DMS53 (cell line): ENCODE measurements at places on chromosomes 5 and 9.

GRCh38 chr9:34158362-34158869, 20.4 kb upstream of the UBAP1 start:
- peak; percentile 90 for DNase-seq

- DNase-seq: no peak
Measured at GRCh38 chr5:63263411-63263810, 684.8 kb downstream of the LRRC70 start.

- no peak for DNase-seq
Measured at GRCh38 chr5:74056107-74056788, 430.3 kb downstream of the ARHGEF28 start.

- no peak for DNase-seq
Measured at GRCh38 chr9:7912037-7912535, 112.5 kb upstream of the DMAC1 start.

- DNase-seq: no peak
Measured at GRCh38 chr5:128766406-128766805, 198.9 kb upstream of the SLC27A6 start.

DNA sequence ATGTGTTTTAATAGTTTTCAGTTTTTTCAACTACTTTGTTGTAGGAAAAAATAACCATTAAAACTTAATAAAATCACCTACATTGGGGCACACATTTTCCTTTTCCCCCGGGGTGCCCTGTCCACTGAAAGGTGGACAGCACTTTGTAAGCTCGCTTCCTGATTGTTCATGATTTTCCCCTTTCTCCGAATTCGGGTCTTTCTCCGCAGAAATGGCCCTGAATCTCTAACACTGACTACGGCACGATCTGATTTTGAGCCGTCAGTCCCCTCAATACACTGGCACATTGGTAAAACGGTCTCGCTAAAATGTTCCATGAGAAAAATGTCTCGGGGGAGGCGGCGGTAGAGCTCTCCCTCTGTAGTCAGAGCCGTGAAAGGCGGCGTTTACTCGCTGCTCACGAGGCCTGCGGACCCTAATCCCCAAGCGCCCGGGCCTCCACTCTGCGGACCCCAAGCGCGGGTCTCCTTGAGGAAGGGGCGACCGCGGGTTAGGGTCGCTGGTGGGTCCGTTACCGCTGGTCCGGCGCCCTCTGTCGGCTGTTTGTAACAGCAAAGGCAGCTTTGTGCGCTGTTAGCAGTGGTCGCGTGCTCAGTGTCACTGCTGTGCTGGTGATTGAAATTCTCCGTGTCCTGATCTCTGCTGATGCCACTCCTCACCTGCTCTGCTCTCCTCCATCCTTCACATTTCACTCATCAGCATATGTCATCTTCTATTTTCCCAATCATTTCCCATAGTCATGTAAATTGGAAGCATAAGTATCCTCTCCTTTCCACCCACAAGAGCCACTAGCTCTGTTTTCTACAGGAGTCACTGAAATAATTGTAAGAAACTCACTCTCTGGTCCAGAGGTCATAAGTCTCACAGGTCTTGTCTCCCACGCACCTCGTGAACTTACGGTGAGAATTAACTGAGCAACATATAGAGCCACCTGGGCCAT, 10.8 kb upstream of the IFNA2 start:
- DNase-seq: peak; percentile 68

GRCh38 chr9:114372921-114373448, 14.8 kb downstream of the AKNA start:
- no peak for DNase-seq

DNA sequence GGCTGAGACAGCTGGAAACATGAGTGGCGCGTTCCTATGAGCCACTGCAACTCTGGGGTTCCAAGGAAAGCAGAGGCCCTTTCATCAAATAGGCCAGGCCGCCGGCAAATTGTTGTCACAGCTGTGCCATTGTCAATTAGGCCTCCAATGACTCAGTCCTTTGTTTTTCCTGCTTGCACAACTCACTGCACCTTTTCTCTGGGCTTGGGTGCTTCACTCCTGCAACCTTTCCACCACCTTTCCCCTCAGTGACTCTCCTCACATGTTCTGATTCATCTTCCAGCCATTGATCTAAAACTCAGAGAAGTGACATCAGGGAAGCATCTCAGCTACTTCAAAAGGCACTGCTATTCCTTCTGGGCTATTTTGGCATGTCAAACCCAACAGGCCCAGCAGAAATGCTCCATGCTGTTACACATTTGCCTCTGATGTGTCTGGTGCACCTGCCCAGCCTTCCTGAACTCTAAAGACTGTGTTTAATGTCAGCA, 653.7 kb downstream of the NR2F1-AS1 start:
- DNase-seq: peak; percentile 97

DNA sequence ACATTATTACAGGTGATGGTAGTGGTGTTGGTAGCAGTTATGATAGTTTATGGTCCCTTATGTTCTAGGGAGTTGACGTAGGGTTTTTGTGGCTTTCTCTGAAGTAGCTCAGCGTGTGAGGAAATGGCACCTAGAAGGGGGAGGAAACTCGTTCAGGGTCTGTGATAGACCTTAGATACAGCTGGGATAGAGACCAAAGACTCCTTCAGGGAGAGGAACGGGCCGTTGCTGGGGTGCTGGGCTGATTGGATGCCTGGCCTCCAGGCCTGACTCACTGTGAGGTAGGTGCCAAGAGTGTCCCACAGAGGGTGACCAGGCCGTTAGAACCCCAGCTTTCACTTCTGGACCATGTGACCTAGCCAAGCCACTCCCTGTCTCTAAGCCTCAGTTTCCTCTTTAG, 96.6 kb downstream of the DAB2IP start:
- DNase-seq: no peak

GRCh38 chr5:179406031-179406961, 61.0 kb upstream of the ADAMTS2 start:
- no peak for DNase-seq

GRCh38 chr9:105258225-105258737, 13.8 kb downstream of the SLC44A1 start:
- no peak for DNase-seq

GRCh38 chr9:132562306-132562573, 20.2 kb upstream of the BARHL1 start:
- no peak for DNase-seq

- DNase-seq: peak; percentile 6
Measured at GRCh38 chr5:55850839-55851674, at the start of gene IL31RA. Gene IL31RA (plus strand): TSS chr5:55851357. CDS start chr5:55851571, 214 bp downstream.

GRCh38 chr5:30879887-30880286, 313.6 kb upstream of the CDH6 start:
- no peak for DNase-seq

GRCh38 chr9:119003201-119003611, 366.0 kb downstream of the BRINP1 start:
- no peak for DNase-seq

- peak; percentile 95 for DNase-seq
Measured at GRCh38 chr5:139642891-139643871, 5.0 kb upstream of the CXXC5 start.

- DNase-seq: no peak
Measured at GRCh38 chr5:12320331-12320730, 416.1 kb upstream of the CTNND2 start.

GRCh38 chr5:132485641-132486317, 4.8 kb downstream of the IRF1 start:
- no peak for DNase-seq

DNA sequence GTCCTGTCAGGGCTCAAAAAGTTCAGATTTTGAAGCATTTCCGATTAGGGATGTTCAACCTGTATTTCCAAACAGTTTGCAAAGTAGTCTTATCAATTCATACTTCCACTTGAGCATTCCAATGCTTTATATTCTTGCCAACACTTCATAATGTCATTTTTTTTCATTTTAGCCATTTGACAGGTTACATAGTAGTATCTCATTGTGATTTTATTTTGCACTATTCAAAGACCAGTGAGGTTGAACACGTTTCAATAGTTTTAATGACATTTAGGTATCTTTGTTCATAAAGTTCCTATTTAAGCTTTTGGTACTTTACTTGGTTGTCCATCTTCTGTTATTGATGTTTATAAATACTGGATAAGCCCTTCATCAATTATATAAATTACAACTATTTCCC, 71.4 kb downstream of the CEP120 start:
- DNase-seq: no peak

- DNase-seq: peak; percentile 79
Measured at GRCh38 chr5:107248066-107248695, 422.6 kb downstream of the EFNA5 start.

DNA sequence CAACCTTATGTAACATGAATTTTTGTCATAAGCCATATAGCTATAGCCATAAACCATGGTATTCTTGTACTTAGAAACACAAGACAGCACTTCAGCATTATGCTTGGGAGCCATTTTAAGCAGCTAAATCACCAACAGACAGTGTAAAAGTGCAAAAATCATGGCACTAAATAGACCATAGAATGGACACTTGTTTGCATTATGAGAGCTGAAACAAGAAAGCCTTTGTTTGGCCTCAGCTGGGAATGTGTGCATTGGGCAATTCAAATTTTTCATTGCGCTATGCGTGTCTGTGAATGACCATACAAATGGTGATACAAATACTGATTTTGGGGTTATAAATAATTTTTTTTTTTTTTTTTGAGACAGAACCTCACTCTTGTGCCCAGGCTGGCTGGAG, 23.7 kb downstream of the KDM4C start:
- DNase-seq: no peak

DNA sequence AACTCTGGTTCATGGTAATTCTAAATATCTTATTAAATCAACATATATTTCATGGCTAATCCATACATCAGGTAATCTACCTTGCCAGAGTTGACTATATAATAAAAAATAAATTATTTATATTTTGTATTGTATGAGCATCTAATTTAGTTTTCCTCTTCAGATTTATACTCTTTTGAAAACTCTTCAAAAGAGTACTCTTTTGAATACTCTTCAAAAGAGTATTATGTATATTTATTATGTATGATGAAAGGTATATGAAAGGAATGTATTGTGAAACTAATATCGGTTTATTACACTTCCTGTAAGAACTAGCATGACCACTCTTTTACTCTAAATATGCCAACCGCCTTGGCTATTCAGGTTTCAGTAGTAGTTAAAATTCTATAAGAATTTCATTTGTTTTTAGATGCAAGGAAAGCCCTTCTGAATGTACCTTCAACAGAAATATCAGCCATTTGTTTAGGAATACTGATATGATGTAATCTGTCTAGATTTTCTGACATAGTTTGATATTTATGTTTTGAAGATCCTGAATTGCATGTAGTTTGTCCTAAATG, 178.7 kb downstream of the WDR70 start:
- no peak for DNase-seq

DNA sequence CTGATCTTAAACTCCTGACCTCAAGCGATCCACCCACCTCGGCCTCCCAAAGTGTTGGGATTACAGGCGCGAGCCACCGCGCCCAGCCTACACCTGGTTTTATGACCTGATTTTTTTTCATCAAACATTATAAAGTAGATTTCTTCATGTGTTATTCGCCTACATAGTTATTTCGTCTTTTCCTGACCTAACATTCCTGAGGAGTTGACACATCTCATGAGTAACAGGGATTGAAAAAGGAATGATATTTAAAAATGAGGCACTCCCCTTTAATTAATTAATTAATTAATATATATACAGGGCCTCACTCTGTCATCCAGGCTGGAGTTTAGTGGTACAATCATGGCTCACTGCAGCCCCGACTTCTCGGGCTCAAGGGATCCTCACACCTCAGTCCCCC, 20.2 kb upstream of the MTMR12 start:
- no peak for DNase-seq

- DNase-seq: peak; percentile 82
Measured at GRCh38 chr5:154478224-154478565, at the start of gene HAND1. Gene HAND1 (minus strand): TSS chr5:154478227. CDS start chr5:154478008, 219 bp downstream.

DNA sequence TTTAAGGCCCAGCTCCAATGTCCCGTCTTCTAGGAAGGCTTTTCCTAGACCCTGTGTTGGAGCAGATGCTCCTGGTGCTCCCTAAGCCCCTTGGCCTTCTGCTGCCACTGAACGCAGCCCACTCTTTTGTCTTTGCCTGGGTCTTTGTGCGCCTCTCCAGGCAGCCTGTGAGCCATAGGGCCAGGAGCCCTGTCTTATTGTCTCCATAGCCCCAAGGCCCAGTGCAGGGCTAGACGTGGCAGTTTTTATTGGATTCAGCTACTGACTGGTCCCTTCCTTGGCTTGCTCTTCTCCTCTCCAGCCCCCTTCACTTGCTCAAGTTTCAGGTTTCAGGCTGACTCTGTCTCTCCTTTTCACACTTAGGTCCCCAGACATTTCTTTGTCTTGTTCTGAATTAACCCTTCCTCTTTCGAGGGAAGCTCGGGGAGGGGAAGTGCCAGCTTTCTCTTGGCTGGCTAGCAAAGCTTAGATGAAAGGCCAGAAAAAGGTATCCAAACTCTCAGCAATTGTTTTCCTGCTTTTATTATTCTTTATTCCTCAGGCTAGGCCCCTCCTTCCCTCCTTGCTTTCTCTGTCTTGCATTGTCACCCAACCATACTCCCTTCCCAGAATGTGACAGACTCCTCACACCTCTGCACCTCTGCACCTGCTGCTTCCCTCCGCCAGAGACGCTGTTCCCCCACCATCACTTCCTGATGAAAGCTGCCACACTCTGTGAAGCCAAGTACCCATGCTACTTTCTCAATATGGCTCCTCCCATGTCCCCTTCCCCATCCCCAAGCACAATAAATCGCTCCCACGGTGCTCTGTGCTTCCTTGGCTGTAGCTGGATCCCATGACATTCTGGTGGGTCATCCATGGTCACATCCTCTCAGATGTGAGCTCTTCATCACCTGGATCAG, 101.6 kb upstream of the CPEB4 start:
- DNase-seq: no peak

DNA sequence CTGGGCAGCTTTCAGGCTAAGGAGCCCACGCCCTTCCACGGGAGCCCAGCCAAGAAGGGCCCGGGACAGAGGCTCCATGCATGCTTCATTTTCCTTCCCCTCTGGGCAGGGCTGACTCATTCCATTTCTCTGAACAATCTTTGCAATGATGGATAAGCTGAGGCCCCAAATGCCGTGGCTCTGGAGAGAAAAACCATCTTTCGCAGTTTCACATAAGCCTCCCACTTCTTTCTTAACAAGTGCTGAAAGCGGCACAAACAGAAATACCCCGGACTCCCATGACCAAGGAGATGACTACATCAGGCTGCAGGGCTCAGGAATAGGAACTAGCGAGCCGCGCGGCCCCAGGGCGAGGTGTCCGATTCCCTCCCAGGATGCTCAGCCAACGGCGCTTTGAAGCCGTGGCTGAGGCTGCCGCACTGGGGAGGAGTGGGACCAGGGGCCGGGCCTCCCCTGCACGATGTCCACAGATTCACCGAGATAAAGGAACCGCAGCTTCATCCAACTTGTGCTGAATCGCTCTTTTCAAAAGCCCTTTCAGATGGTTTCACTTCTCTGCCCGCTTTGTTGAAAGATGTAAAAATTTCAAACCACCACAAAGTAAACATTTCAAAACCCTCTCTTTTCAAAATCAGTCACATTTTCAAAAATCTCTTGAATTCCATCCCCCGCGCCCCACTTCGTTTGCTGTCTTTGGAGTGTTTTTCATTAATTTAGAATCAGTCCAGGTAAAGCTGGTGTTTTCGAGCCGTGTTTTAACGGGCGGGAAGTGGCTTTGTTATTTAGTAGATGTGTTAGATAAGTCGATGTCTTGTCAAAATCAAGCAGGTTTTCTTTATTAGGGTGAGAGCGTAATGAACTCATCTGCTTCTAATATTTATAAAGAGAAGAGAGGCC, 96.5 kb upstream of the LMX1B start:
- DNase-seq: peak; percentile 72
